ENCODE measurements at places on chromosomes 4 and X.
A peak's percentile ranks its signal among the peaks of the same experiment; 100 is the strongest.

DNA sequence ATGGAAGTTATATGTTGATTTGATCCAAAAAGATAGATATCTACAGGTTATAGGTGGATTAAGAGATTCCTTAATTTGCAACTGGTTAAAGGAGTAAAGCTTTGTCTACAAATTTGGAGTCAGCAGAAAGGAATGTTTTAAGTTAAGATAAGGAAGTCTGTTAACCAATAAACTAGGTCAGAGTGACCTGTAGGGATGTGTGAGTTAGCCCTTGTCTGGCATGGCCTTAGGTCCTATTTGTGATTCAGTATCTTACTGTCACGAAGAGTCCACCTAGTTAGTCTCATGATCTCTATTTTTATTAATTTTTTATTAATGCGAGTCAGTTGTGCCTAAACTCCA, 230.8 kb downstream of the INPP4B start:
- no peak for DNase-seq

GRCh38 chr4:11471618-11472017, 42.9 kb upstream of the HS3ST1 start:
- DNase-seq: peak; percentile 1

DNA sequence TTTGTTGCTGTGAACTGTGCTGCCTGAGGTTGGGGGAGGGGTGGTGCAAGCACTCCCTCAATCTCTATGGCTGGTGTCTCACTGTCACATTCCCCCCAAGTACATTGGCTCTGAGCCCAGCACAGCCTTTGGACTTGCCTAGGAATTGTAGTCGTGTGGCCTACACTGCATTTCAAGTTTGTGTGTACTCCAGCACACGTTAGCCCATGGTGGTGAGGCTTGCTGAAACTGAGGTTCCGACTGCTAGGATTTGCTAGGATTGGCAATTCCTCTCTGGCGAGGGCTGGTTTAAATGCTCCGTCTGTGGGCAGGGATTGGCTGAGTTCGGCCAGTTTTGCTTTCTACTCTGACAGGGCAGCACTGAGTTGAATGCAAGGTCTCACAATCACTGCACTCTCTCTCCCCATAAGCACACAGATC, 121.7 kb upstream of the CXXC4 start:
- DNase-seq: no peak

GRCh38 chrX:135974279-135974856, 580 bp upstream of the MMGT1 start:
- DNase-seq: no peak

DNA sequence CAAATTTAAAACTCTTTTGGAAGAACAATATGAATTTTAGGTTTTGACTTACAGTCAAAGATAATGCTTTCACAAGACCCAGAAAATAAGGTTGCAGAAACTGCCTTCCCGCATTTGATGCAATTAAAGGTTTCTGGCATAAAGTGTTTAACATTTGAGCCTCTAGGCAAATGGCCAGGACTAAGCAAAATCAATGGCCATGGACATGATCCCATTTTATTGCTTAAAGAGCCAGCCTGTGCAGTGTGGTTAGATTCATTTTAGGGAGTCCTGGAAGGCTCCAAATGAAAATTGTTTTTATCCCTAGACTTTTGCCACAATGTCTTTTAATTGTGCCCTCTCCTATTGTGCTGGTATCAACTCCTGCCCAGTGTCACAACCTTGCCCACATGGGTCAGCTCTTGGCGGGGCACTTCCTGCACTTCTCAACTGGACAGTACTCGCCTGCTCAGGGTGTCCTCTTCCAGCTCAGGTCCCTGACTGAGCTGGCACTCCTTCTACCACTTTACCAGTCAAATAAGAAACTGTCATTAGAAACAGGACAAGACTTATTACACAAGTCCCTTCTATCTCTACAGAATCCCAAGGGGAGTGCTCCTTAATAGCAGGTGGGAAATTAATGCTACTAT, 208.4 kb upstream of the NPY2R start:
- DNase-seq: no peak

DNA sequence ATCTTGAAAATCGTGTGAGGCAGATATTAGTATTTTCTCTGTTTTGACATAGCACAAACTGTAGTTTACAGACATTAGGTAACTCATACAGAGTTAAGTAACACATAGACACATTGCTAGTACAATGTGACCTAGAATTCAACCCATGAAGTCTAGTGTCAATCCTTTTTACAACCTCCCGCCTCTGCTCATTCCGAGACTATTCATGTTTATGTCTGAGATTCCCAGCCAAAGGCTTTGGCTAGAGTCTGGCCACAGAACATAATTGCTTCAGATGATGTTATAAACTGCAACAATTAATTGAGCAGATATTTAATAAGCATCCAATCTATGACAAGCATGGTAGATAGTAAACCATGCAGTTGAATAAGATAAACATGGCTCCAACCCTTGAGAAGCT, 841.0 kb downstream of the STIM2 start:
- no peak for DNase-seq

DNA sequence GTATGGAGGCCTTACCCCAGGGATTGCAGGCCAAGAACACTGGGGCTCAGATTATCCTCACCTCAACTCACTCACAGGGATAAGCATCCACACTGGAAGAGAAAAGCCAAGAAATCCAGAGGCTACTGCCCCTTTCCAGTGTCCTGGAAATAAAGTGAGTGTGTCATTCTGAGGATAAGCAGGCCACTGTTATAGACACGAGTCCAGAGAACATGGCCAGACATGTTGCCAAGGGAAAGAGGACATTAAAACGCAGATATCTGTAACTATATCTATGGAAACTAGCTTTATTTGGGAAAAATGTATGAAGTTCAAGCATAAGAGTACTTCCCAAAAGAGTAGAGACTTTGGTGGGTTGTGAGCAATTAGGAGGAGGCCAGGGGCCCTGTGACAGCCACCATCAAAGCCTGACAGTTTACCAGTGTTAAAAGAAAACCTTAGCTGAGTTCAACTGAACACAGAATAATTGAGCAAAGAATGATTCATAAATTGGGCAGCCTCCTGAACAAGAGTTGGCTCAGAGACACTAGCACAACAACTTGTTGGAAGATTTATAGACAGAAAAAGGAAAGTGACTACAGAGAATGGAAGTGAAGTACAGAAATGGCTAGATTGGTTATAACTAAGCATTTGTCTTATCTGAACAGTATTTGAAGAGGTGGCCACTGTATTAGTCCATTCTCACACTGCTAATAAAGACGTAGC, 1222.2 kb downstream of the STIM2 start:
- DNase-seq: no peak

- DNase-seq: no peak
Observed at GRCh38 chrX:135327299-135327698, 18.0 kb downstream of the ETDC start.

GRCh38 chr4:165748321-165748720, 124.7 kb upstream of the TLL1 start:
- DNase-seq: no peak

DNA sequence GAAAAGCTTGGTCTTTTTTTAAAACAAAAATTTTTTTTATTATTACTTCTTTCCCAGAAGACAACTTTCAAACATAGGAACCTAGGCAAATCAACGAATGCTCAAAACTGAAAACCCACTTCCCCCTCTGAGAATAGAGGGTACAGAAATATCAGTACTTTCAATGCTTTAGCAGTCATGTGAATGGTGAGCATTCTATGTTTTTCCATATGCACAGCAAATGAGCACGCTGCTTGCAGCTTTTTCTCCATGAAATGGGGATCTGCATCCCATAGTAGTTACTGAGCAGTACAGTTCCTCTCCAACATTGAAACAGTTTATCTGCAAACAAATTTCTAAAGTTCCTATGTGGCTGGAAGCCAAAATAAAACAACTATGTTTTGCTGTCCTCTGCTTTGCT, 108.4 kb upstream of the BMP2K start:
- no peak for DNase-seq

All from stimulated activated CD4-positive, alpha-beta T cell treated with anti-CD3 and anti-CD28 coated beads, Interleukin-1b, Interleukin-23, amount 100 ng/mL, for 24 hours (primary cell).